ENCODE measurements at places on chromosomes 6 and 20. TPM values are rescaled to one million over a fixed set of nuclear protein-coding genes. Genes with fewer than 3 reads are reported as not detected.

The TRAPPC3L gene
- polyA plus RNA-seq: 0.18 TPM

The EPB41L1 gene
- polyA plus RNA-seq: 8.9 TPM

The OPRM1 gene
- not detected for polyA plus RNA-seq

The ABHD16B gene
- polyA plus RNA-seq: not detected

The ELOVL4 gene
- 4.7 TPM for polyA plus RNA-seq

The FAM83B gene
- 11.4 TPM for polyA plus RNA-seq

The LRRN4 gene
- 0.33 TPM for polyA plus RNA-seq

The SCRT2 gene
- not detected for polyA plus RNA-seq

The RSPH9 gene
- polyA plus RNA-seq: not detected

DNA sequence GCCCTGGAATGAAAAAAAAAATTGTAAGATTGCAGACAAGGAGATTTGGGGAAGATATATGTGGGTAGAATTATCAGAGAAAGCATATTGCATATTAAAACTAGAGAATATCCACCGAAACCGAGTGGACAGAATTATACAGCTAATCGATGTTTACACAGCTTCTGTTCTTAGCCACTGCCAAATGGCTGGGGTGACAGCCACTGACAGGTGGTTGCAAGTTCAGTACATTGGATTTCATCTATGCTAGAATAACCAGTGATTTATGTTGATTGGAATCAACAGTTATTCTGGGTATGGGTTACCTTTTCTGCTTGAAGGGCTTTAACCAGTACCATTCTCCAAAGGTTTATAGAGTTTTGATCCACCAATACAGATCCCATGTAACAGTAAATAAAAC lies 48.4 kb upstream of the THEMIS start:
- DNase-seq: no peak

GRCh38 chr6:166647896-166648295 lies 20.8 kb upstream of the RPS6KA2 start:
- DNase-seq: no peak

- DNase-seq: no peak
Measured at GRCh38 chr20:57699395-57699794, 10.4 kb downstream of the PMEPA1 start.

DNA sequence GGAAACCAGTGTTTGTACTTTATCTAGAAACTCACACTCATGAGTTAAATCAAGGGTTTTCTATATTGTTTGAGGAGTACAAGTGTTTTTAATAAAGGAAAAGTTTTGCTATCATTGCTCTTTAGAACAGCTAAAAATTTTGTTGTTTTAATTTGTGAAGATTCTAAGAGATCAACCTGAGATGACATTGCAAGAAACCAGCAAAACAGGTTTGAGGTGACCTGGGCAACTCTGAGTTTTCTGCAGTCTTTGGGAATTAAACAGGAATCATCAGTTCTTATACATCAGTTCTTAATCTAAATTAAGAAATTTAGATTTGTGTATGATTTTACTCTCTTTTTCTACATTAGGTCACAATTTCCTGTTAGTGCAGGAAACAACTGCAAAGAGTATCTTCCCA lies 114.5 kb downstream of the JAG1 start:
- DNase-seq: no peak

GRCh38 chr20:20772497-20773085 lies 60.1 kb upstream of the RALGAPA2 start:
- no peak for DNase-seq

- DNase-seq: peak; percentile 97
Measured at GRCh38 chr20:38143646-38144554, 21.2 kb downstream of the TGM2 start.

DNA sequence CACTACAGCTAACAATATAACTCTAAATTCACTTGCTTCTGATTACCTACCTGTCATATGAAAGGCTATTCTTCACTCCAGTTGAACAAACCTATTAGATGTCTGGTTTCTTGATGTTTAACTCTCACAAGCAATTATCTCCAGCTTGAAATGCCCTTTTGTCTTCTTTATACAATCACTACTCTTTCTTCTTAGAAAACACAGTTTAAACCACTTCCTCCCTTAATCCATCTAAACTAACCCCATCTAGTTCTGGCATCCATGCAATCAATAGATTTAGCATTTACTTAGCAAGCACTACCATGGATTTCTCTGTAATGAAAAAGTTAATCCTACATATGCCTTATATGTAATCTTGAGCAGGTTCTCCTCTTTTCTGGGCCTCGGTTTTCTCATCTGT lies 127.3 kb downstream of the ATXN1 start:
- DNase-seq: no peak

- no peak for DNase-seq
Measured at GRCh38 chr6:39515471-39515870, 193.0 kb upstream of the KCNK16 start.

- DNase-seq: no peak
Measured at GRCh38 chr20:51616060-51616459, 73.5 kb upstream of the NFATC2 start.

DNA sequence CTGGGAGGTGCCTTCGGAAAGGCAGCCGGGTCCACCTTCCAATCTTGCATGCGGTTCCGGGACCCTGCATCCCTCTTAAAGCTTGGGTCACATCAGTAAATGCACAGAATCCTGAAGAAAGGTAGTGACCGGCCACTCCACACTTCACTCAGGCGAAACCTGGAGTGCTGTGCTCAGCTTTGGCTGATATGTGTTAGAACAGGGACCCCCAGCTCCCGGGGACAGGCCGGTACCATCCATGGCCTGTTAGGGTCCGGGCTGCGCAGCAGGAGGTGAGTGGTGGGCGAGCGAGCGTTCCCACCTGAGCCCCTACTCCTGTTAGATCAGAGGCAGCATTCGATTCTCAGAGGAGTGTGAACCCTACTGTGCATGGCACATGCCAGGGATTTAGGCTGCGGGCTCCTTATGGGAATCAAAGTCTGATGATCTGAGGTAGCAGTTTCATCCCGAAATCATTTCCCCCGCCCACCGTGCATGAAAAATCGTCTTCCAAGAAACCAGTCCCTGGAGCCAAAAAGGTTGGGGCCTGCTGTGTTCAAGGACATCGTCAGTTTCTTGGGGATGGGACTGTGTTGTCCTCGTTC lies 143.0 kb downstream of the ERMARD start:
- no peak for DNase-seq

DNA sequence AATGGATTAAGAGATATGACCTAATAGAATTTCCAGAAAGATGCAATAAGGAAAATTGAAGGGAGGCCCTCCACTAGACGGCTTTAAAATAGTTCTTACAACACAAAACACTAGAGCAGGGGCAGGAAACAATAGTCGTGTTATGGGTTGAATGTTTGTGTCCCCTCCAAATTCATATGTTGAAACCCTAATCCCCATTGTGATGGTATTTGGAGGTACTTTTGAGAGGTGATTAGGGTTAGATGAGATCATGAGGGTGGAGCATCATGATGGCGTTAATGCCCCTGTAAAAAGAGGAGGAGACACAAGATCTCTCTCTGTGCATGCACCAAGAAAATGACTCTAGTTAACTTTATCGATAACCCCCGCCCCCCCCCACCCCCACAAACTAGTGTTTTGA lies 104.0 kb upstream of the HMGN3 start:
- DNase-seq: no peak

DNA sequence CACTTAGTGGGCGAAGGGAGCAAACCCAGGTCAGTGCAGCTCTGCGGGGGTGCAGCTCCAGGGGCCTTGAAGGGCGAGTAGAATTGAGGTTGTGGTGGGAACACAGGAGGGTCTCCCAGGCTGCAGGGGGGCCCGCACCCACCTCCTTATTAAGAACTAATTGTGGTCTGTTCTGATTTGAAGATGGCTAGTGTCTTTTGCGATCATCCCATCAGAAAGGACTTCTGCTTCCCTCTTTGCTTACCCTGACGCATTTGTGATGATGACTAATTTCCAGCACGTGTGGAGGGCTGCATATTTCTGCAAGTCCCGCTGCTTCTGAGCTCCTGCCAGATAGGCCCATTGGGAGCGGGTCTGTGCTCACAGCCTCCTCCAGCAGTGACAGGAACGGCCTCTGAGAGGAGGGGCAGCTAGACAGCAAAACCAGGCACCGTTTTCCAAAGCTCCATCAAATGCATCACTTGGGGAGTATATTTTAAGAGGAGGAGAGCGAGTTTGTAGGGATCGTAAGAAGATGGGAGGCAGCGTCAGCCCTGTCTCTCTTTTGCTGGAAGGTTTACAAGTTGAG lies 268.9 kb downstream of the CDH4 start:
- DNase-seq: no peak

DNA sequence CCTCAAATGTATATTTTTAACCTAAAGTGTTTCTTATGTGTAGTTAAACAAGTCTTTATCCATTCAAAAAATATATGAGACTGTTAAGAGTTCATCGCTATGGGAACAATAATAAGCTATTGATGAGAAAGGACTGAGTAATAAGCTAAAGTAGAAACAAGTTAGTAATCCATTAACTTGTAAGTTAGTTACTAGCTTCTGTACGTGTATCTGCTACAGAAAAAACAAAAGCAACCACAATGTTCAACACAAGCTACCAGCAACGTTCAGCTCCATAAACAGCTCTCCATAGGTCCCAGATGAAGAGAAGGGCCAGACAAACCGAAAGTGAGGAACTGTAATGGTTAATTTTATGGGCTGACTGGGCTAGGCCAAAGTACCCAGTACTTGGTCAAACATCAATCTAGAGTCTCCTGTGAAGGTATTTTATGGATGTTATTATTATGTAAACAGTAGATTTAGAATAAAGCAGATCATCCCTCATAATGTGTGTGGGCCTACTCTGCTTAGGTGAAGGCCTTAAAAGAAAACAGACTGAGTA lies 33.8 kb upstream of the FAM135A start:
- no peak for DNase-seq

GRCh38 chr20:39568109-39568508 lies 606.0 kb downstream of the DHX35 start:
- no peak for DNase-seq

GRCh38 chr20:25272223-25273000 lies 24.5 kb downstream of the PYGB start:
- DNase-seq: no peak

DNA sequence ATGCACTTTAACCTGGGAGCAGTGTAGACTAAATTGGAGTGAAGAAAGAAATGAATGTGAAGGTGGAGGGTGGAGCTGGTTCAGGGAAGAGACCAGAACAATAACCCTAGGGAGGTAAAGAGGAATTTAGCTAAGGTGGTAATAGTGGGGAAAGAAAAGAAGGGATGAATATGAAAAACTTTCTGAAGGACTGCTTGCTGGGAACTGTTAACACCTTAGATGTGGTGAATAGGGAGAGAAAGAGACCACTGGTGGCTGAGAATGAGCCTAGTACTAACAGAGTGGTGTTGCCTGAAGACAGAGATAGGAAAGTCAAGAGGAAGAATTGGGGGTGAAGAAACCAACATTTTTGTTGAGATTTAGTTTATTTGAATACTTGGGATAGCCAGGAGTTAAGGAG lies 78.4 kb upstream of the HS3ST5 start:
- no peak for DNase-seq

- DNase-seq: no peak
Measured at GRCh38 chr20:19381947-19382346, 169.5 kb downstream of the SLC24A3 start.

DNA sequence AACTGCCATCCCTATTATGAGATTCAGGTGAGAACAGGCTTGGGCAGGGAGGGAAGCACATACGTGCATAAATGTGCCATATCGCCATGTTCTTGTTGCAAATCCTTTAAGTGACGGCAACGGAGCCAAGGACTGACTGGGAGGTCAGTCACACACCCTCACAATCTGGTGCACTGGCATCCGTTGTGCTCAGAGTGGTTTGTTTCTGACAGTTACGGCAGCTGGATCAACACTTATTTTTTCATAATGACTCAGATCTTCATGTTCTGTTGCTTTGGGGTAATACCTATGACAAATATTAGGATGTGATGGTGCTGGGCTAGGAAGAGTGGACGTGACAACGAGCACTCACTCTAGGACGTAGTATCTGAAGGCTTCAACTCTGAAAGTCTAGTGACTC lies 56.2 kb upstream of the PREP start:
- peak; percentile 65 for DNase-seq

- no peak for DNase-seq
Measured at GRCh38 chr6:90167514-90168379, 128.9 kb downstream of the BACH2 start.

GRCh38 chr20:10610251-10610650 lies 63.5 kb downstream of the JAG1 start:
- no peak for DNase-seq

All from mammary epithelial cell (primary cell).